ENCODE measurements at places on chromosomes 3 and 15.

DNA sequence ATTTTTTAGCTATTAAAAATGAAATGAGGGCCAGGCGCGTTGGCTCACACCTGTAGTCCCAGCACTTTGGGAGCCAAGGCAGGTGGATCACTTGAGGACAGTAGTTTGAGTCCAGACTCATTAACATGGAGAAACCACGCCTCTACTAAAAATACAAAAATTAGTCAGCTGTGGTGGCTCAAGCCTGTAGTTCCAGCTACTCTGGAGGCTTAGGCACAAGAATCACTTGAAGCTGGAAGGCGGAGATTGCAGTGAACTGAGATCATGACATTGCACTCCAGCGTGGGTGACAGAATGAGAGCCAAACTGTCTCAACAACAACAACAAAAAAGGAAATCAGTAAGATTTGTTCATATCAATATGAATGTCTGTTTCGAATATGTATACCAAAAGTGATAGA is 517.1 kb downstream of the ROBO1 start:
- no peak for DNase-seq

DNA sequence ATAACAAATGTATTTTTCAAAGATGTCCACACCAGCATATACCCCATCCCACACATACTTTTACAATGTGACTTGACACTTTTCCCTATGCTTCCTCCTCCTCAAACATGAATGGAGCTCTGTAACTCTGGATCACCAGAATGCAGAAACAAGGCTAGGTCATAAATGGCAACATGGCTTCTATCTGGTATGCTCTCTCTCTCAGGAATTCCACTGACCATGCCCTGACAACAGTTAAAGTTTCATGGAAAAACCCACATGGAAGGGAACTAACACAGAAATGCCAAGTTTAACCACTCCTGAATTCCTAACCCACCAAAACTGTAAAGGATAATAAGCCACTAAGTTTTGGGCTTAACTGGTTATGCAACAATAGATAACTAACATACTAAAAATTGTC is 19.9 kb downstream of the MYO9A start:
- DNase-seq = no peak

DNA sequence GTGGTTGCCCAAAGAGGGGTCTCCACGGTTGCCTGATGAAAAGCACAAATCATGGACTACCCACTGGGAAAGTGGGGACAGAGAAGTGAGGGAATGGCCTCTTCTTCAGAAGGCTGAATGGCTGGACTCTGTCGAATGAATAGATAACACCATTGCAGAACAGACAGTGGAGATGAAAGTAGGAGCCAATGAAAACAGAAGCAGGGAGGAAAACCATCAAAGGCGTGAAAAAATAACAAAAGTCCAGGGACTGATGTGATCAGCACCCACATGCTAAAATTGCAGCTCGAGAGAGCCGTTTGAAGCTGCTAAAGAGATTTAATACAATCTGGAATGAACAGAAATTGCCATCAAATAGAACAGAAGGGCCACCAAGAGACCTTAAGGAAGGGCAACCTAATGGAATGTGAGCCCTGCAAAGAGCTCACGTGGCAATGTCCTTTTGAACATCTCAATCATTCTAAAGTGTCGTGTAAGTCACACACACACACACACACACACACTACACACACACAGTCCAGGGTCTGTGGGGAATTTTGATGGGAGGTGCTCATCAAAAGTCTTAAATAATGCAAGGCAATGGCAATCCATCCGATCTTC is 130.9 kb upstream of the ICE2 start:
- DNase-seq = no peak

GRCh38 chr3:73500321-73500720 is 124.4 kb downstream of the PDZRN3 start:
- no peak for DNase-seq

DNA sequence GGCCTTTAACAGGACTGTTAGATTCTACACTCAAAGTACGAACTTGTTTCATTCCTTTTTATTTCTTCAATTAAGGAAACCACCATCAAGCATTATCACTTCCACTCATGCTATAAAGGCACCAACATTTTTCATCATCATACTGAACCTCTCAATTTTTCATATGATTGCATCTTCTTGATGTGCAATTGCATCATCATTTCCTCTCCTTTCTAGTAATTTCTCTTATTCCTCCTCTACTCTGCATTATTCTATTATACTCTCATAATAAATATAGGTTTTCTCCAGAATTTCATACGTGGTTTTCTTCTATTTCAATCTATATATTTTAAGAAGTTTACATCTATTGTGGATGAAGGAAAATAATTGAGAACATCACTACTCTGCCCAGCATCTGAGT is 506.2 kb upstream of the ZNF385D start:
- no peak for DNase-seq

GRCh38 chr15:98596885-98597392 is 51.4 kb upstream of the IGF1R start:
- DNase-seq = no peak

GRCh38 chr3:197545101-197545500 is 10.7 kb downstream of the BDH1 start:
- DNase-seq = no peak

DNA sequence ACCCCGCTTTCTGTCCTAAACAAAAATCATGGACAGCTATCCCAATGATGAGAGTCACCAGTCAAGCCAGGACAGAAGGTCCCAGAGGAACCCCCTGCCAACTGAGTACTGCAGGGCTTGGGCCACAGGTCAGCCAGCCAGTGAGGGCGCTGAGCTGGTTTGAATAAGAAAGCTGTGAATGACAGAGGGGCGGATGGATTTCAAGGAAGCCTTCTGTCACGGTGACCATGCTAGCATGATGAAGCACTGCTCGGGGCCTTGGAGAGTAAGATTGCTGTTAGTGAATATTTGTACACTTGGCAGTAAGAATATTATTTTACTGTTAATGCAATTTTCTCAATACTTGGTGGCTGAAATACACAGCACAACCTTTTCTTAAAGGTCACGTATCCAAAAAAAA is 734.0 kb upstream of the NR2F2 start:
- DNase-seq = no peak

All from activated T-cell treated with anti-CD3 and anti-CD28 coated beads, Interleukin-2, amount 50 U/mL, for 24 hours (primary cell).